Lower lobe of right lung (tissue), 2 donors: ENCODE measurements at places on chromosomes 4 and X.

GRCh38 chrX:150558424-150558823 is 10.0 kb upstream of the MTM1 start:
- DNase-seq = no peak

GRCh38 chrX:123964156-123964834 is 2.8 kb downstream of the STAG2 start:
- no peak for DNase-seq

DNA sequence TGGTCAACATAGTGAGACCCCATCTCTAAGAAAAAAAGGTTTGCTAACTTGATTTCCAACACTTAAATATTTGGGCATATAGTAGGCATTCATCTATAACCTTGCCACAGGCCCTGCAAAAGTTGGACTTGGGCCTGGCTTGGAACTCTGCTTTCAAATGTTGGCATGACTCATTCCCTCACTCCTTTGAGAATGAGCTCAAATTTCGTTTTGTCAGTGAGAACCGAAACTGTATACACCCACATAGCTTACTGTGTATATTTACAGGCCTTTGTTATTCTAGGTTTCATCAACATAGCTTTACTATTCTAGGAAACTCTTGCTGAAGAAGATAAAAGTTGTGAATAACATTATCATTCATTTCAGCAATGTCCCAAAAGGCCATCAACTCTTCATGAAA is 88.7 kb upstream of the ELOVL6 start:
- no peak for DNase-seq

DNA sequence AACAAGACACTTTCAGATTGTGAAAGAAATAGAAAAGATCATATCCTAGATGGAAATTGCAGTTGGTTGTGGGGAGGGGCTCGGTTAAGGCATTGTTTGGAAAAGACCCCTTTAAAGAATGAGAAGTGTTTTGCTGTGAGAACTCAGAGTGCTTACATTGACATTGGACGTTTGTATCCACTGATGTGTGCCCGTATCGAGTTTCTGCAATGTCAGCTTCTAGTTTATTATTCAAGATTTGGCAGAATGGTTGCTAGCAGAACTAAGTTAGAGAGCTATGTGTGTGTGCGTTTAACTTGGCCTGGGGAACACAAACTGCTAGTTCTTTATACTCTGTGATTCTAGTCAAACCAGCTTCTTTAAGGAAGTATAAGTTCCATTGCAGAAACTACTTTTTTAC is 2702.5 kb downstream of the PCDH7 start:
- no peak for DNase-seq

DNA sequence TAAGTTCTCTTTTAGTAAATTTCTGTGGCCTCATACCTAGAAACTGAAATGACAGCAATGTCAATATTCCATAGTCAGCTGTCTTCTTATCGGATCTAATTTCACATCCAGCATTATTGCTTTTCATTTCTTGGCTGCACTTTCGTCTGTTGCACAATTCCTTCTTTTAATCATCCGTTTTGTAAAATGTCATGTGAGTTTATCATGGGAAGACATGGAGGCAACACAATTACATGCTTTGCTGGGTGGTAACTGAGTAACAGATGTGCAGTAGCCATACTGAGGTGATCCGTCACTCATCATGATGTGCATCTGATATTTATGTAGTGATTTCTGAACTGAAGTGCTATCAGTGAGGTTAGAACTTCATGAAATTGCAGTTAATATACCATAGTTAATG is 68.3 kb upstream of the SLC7A11 start:
- no peak for DNase-seq

GRCh38 chrX:34764852-34765361 is 107.8 kb upstream of the TMEM47 start:
- DNase-seq = no peak

- no peak for DNase-seq
These were observed 654.9 kb upstream of the HTR2C start for GRCh38 chrX:113929004-113929403.

DNA sequence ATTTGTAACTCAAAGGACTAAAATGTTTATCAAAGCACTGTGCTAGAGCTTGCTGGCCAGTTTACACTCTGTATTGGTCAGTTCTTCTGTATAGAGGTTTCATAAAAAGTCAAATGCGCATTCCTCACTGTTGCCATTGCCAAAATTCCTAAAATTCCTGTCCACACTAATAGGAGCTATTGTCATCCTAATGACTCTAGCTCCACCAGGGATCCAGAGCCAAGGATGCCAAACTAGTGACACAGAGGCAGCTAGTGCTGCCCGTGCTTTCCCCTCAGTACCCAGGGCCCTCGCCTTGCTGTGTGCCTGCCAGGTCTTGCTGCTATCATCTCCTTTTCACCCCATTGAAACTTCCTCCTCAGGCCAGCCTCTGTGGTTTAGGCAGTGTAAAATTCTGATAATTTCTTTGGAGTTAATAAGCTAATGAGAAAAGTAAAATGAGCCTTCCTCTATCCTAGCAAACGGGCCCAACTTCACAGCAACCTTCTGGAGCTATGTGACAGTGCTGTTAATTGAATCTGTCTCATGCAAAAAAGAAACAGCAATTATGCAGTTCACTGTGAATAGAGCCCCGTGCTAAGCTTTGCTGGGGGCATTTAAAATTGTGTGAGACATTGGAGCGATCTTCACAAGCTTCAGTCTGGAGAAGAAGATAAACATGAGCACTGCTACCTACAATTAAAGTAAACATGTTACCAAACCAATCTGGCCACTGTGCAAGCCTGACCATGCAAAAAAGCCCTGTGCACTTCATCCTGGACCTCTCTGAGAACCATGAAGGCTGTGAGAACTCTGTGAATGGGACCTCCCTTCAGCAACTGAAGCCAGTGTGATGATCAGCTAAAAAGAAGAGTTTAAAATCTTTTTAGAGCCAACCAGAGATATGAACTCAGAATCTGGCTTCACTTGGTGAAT is 43.1 kb upstream of the FGF2 start:
- peak; percentile 55 for DNase-seq

DNA sequence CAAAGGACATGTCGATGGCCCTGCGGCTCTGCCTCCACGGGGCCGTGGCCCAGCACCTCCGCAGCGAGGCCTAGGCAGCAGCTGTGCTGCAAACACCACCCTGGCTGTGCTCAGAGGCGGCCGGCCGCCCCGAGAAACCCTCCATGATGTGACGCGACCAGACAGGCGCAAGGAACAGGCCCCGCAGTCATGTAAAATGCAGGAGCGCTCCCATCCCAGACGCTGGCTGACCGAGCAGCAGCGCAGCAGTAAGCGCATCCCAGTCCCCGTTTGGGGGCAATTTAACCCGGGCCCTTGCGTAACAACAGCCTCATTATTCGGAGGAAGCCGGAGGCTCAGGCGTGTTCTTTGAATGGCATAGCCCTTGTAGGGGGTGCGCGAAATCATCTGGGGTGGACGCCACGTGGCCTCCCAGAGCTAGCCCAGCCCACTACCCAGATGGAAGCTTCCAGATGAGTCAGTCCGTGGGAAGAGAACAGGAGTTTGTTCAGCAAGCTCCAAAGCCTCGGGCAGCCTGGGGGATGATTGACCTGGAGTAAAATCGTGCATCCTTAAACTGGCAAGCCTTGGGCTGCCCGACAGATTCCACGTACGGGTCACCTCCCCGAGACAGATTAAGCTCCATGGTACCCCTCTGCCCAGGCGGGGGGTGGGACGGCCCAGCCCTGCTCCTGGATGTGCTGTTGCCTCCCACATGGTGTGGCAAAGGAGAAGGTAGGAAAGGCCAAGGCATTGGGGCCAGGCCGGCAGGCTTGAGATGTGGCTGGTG is 124.0 kb downstream of the HMX1 start:
- peak; percentile 34 for DNase-seq

- DNase-seq = no peak
These were observed 93.9 kb downstream of the PTPN13 start for GRCh38 chr4:86688026-86688425.

DNA sequence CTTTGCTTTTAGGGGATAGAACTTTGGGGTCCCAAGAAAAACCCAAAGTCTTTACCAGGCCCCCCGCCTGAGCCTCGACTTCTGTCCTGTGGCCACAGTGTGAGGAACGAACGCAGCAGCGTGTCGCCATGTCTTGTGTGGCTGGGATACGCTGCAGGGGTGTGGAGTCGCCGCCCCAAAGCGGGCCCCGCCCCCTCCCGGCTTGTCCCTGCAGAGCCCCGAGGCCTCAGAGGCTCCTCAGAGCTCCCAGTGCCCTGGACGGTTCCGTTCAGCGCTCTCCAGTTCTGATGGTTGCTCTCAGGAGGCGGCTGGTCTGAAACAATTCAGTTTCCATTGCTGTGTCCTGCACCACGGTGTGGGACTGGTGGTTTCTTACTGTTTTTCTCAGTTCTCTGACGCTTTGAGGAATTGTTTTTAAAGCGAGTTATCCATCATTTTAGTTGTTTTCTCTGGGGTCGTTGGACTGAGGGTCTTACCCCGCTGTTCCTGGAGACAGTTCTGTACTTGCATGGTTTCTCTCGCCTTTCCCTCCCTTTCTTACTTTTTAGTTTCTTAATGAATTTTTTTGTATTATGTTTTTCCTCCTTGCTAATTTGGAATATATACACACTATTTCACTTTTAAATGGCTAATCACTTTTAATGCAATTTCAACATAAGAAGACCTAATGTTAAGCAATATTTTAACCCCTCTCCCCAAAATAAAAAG is 1.6 kb upstream of the IDUA start:
- peak; percentile 90 for DNase-seq

DNA sequence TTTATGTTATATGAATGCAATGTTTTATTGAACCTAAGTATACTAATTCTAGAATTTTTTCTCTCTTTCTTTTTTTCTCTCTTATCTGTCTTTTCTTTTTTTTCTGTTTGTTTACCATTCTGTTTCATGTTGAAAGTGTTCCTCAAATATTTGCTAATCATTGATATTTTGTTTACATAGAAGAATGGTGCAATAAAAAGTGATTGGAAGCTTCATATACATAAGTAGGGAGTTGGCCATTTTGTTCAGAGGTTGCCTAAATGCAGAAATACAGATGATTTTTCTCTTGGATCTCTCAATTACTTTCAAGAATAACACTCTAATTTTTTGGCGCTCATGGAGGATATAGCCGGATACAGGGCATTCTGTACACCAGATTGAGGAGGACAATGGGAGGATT is 5.7 kb upstream of the SERTM2 start:
- DNase-seq = no peak

GRCh38 chrX:73916489-73916888 is 353.5 kb downstream of the CHIC1 start:
- DNase-seq = no peak

DNA sequence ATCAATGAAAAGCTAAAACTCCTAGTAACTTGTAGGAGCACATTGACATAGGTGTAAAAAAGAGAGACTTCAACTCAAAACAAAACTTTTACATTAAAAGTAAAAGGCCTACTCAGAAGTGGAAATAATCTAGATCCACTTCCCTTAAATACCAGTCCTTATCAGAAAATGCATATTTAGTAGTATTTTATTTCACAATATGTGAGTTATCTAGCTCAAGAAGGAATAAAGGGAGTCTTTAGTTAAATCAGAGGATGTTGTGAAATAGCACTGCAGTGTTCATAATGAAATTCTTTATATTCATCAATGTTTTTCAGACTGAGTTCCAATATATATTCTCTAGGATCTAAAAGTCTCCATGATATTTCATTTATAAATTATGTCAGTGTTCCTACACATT is 715.0 kb downstream of the GRID2 start:
- no peak for DNase-seq

- DNase-seq = no peak
These were observed 212.3 kb downstream of the MAD2L1 start for GRCh38 chr4:119854364-119854763.

- DNase-seq = peak; percentile 64
These were observed 30.5 kb downstream of the PLAC8 start for GRCh38 chr4:83083925-83084475.

DNA sequence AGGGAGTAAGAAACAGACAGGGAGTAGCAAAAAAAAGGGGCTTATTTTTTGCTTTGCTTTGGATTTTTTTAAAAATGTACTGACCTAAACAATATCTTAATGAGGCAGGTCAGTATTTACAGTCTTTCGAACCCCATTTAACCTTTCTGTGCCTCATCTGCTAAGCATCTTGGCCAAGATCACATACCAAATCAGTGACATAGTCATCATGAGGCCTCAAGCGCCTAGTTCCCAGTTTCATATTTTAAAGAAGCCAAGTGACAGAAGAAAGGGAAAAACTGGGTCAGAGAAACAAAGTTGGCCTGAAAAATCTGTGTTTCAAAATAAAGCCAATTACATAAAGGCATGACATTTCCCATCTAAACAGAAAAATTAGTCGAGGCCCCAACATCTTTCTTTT is 94.6 kb upstream of the WDR44 start:
- no peak for DNase-seq

- no peak for DNase-seq
These were observed 19.0 kb downstream of the FAM47E start for GRCh38 chr4:76270244-76271175.

- no peak for DNase-seq
These were observed 11.9 kb downstream of the REPS2 start for GRCh38 chrX:16958356-16958755.

DNA sequence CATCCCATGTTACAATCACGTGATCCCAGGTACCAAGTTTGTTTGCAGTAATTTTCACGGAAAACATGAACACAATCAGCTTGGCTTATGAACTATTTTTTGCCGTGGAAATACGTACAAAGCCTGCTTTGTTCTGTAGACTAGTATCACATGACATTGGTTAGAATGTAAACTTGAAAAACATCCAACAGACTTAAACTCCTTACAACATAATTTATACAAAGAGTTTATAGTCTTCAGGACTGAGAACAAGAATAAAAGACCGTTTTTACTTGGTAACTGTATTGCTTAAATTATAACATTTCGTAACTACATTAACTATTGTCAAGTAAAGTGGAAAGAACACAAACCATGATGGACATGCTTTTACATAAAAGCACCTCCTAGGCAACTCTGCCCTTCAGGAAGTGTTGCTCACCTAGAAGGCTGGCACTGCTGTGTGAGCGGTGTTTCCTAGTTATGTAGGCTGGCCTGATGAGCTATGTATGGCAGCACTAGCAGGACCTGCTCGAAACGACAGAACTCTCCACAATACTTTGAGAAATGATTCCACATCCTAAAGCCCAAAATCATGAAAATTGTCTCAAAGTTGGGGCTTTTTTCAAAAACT is 41.8 kb upstream of the WDR1 start:
- no peak for DNase-seq

GRCh38 chr4:102606846-102607450 is 105.8 kb downstream of the NFKB1 start:
- peak; percentile 60 for DNase-seq

DNA sequence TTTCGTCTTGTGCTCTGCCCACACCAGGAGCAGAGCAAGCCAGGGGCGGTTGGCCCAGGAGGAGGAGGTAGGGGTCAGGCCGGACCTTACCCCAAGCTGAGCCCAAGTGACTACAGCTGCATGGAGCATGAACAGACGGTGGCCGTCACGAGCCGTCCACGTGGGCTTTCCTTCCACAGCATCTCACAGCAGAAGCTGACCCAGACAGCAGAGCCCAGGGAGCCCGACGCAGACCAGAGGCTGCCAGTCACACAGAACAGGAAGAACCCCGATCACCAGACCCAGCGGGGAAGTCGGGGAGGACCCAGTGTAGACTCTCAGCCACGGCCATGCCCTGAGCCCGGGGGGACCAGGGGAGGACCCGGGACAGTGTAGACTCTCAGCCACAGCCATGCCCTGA is 58.0 kb downstream of the FAM53A start:
- DNase-seq = no peak

- no peak for DNase-seq
These were observed 110.2 kb downstream of the FAM53A start for GRCh38 chr4:1573830-1574459.
